Lung microvascular endothelial cell (primary cell): ENCODE measurements at places on chromosomes 6 and 20.

GRCh38 chr6:53643481-53643965 is 22.0 kb downstream of the KLHL31 start:
- DNase-seq, result no peak

DNA sequence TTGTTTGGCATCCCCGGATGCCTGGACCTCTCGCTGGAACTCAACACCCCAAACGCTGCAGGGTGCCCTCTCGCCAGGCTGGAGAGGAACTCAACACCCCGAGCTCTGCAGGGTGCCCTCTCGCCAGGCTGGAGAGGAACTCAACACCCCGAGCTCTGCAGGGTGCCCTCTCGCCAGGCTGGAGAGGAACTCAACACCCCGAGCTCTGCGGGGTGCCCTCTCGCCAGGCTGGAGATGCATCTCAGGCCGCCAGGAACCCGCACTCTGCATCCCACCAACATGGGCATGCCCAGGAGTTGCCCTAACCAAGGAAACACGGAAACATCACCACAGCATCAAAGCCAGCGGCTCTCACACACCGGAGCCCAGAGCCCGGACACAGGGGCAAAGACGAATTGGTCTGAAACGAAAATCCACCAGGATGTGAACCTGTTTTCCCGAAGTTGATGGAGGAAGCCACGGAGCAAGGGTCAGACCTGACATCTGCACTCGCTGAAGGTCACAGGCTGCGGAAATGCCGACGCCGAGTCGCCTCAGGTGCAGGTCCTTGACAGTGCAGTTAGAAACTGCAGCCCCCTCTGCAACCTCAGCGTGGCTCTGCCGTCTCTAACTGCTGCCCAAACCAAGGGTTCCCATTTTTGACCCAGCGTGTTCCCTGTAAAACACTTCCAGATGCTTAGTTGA is 37.5 kb downstream of the DLL1 start:
- DNase-seq, result no peak

DNA sequence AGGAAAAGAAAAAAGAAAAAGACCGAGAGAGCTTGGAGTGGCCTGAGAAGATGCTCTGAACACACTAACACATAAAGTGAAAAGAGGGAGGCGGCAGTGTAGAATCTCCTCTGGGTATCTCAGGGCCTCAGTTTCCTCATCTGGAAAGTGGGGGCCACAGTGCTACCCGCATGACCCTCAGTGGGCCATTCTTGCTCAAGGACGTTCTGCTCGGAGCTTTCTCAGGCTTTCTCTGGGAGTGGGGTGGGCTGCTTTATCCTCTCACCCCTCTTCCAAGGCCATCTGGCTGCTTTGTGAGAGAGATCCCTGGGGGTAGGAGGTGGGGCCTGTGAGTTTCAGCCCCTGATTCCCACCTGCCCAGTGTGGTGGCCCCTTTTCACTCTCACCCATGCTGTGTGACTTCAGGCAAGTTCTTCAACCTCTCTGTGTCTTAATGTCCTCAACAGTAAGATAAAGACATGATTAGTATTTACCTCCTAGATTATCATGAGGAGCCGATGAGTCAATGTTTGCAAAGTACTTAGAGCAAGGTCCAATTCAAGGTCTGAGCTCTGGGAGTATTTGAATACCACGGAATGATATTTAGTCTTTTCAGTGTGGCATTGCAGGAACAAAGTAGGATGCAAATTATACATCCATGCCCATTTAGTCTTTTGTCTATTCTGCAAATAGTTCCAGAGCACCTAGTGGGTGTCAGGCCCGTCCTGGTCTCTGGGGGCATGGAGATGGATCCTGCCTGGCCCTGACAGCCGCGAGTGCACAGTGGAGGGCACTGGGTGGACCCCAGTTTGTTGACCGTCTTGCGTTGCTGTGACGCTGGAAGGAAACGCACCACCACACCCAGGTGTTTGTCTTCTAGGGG is 34.3 kb downstream of the SRC start:
- DNase-seq, result no peak

GRCh38 chr6:107504270-107505026 is 14.5 kb downstream of the SOBP start:
- no peak for DNase-seq

GRCh38 chr20:32078791-32079190 is 26.7 kb downstream of the HCK start:
- DNase-seq, result no peak

DNA sequence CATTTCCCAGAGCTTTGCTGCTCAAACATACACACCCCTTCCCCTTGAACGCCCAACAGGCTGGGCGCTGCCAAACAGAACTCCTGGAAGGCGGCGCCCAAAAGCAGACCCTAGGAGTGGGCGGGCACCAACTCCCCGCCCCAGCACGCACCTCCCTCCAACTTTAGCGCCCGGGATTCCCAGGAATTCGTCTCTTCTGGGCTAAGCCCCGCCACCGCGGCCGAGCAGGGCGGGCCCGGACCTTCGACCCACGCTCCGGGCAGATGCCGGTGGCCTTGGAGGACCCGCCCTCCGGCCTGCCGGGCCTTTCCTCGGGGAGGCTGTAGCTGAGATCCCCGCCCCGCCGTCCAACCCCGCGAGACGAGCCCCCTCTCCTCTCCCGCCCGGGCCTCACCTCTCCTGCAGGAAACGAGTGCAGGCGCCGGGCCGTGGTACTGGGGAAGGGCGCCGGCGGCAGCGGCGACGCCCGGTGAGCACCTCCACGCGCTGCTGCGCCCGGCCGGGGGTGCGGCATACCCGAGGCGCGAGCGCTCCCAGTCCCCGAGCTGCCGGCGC is 659 bp downstream of the MCUR1 start:
- peak; percentile 62 for DNase-seq

DNA sequence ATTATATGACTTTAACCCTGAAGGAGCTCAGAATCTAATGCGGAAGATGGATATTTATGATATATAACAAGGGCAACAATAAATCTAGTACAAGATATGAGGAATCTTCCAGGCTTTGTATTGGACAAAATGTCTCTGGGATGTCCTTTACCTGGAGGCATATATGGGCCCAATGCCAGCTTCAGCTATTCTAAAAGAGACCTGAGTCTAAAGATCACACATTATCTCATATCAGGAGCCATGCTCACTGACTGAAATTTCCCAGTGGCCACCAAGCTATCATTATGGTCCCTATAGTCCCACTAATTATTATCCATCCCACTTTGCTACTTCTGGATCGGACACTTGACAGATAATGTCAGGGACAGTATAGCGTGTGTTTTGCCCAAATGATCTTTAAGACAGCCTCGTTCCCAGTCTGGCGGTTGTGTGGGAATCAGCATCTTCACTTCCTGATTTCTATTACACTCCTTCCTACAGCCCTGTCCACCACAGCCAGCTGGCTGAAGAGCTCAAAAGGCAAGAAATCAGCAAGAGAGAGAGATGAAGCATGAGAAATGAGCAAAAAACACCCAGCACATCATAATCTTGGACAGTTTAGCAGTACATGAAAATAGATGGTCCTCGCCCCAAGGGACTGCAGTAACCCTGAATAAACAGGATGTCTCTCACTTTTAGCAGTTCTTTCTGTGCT is 34.9 kb downstream of the KLHL31 start:
- DNase-seq, result no peak

DNA sequence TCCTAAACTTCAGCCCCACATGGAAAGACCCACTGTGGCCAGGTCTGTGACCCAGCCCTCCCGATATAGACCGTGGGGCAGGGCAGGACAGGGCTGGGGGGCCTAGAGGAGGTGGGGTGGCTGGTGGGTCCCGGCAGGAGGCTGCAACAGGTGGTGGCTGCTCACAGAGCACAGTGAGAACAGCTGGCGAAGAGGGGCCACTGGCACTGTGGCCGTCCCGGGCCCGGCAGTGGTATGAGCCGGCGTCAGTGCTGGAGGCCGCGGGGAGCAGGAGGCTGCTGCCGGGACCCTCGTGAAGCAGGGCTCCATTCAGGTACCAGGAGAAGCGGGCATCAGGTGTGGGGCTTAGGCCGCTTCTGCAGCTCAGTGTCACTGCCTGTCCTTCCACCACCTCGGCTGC is 13.4 kb downstream of the SIGLEC1 start:
- no peak for DNase-seq

GRCh38 chr6:72386324-72386723 is 235.5 kb upstream of the KCNQ5 start:
- peak; percentile 17 for DNase-seq
